ENCODE measurements at places on chromosomes 4 and X.

- DNase-seq: no peak
These were observed 38.7 kb upstream of the LPAR4 start for GRCh38 chrX:78708816-78709215.

DNA sequence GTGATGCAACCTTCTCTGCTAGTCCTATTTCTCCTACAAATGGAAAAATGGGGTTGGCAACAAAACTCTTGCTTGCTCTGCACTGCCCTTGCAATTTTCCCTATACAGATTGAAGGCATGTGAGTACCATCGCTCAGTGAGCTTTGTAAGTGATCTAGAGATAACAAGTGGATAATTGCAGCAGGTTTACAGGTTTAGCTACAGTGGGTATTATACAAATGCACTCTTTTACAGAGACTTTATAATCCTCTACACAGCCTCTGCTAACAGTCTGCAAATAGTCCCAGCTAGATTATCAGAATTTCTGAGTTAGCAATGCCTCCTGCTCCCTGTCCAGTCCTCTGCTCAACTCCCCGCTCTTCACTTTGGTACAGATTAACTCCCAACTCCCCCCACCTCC is 11.1 kb downstream of the LEF1 start:
- DNase-seq: no peak

GRCh38 chr4:155675709-155676429 is 9.2 kb downstream of the GUCY1A1 start:
- DNase-seq: no peak

- peak; percentile 3 for DNase-seq
These were observed 824.0 kb downstream of the STIM2 start for GRCh38 chr4:27684610-27685011.

- no peak for DNase-seq
These were observed 37.4 kb upstream of the STS start for GRCh38 chrX:7109838-7110793.

- no peak for DNase-seq
These were observed 202.9 kb upstream of the NPY2R start for GRCh38 chr4:155005395-155006090.

- DNase-seq: no peak
These were observed 37.9 kb upstream of the NKAP start for GRCh38 chrX:119981286-119982070.

GRCh38 chr4:123833171-123833643 is 436.6 kb downstream of the SPRY1 start:
- DNase-seq: no peak

DNA sequence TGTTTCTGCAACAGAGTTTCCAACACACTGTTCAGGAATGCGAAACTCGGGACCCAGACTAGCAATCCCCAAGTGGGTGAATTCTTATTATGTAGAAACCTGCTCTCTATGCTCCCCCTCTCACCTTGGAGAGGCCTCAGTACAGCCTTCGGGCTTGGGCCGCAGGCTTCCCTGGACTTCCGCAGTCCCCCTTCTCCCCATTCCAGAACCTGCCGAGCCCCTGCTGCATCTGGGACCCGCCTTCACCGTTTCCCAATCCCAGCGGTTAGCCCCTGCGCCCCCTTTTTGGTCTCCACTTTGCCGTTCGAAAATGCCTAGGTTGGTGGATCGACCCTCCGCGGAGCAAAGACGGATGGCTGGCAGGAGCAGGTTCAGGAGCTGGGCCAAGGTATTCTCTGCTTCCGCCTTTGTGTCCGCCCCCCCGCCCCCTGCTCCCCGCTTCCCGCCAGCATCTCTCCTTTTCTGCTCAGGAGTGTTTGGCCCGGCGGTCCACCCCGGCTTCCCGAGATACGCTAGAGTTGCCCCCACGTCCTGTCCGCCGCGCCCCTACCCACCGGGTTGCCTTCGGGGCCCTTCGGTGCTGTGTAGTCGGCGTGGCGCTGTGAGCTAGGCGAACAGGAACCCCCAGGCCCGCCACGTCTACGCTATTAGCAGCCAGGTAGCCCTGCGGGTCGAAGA is 11.5 kb downstream of the HAND2 start:
- DNase-seq: no peak

DNA sequence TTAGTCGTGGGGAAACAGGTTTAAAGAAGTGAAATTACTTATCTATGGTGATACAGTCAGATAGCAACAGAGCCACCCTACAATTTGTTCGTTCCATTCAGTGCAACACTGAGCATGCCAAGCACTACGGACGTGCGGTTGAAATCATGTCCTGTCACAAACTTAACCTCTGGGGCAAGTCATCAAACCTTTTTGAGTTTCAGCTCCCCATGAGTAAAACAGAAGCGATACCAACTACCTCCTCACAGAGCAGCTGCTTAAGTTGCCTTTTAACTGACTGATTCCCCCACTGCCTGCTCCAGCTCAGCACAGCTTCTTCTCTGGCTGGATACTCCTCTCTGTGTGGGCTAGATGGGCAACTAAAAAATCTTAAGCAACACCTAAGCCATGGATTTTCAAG is 36.0 kb downstream of the LHFPL1 start:
- DNase-seq: no peak

GRCh38 chr4:185036019-185036418 is 17.7 kb downstream of the HELT start:
- DNase-seq: no peak

- DNase-seq: no peak
These were observed 7.2 kb downstream of the CRMP1 start for GRCh38 chr4:5885733-5886132.

- no peak for DNase-seq
These were observed 597.2 kb upstream of the GRIA3 start for GRCh38 chrX:122586831-122587230.

- peak; percentile 82 for DNase-seq
These were observed 1537.0 kb downstream of the C4orf33 start for GRCh38 chr4:130632731-130633604.

DNA sequence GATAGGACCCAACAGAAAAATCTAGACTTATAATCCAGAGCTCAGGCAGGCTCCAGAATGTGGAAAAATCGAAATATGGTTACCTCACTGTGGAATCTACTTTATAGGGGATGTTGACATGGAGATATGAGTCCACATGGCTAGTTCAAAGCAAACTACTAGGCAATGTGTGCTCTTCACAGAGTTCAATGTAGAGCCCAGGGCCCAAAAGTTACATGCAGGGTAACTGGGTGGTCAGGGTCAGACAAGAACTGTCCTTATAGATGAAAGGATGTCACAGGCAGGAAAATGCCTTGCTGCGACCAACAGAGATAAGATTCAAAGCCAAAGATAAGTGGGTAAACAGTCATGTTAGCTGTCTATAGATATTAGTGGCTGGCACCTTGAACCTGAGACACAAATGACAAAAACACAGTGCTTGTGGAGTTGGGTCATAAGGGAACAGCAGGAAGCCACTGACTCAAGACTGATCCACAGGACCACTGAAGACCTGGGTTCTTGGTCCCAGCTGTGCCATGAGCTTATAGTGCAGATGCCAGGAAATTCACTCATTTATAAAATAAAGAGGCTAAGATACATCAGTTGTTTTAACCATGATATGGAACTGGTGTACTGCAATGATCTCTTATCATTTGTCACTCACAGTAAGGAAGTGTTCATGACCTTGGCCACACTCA is 101.7 kb upstream of the MBNL3 start:
- DNase-seq: no peak

DNA sequence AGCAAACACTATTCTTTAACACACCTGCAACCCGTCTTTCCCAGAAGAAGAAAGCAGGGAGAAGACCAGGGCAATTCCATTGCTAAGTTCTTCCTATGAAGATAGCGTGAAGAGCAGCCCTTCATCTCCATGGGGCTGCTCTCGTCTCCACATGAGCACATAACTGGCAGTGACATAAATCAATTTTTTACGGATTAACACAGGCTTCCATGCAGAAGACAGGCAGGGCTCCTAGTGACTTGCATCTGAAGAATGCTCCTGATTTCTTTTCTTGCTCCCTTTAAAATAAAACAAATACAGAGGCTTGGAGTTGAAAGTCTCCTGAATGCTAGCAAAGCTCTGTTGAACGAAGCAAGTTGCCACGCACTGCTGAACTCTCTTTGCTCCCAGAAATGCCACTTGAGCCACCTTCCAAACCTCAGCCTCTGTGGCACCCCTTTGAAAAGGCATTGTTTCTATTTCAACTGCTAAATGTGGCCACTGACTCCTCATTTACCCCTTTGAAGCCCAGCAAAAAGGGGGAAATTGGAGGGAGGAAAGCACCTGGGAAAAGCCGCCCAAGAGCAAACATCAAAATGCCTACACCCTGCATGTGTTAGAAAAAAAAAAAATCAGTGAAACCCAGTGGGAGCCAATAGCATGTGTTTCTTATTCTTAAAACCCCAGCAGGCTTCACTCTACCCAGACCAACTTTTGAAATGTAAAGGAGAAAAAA is 383.7 kb downstream of the IDS start:
- DNase-seq: no peak

GRCh38 chr4:140243278-140243753 is 89.3 kb upstream of the MAML3 start:
- DNase-seq: no peak

- no peak for DNase-seq
These were observed 28.5 kb downstream of the SRPX start for GRCh38 chrX:38192007-38192810.

GRCh38 chr4:54091637-54092404 is 8.1 kb upstream of the GSX2 start:
- DNase-seq: no peak

GRCh38 chrX:45622538-45622937 is 421.9 kb upstream of the DIPK2B start:
- DNase-seq: no peak

- DNase-seq: no peak
These were observed 340.0 kb upstream of the RASGEF1B start for GRCh38 chr4:81811562-81812293.

DNA sequence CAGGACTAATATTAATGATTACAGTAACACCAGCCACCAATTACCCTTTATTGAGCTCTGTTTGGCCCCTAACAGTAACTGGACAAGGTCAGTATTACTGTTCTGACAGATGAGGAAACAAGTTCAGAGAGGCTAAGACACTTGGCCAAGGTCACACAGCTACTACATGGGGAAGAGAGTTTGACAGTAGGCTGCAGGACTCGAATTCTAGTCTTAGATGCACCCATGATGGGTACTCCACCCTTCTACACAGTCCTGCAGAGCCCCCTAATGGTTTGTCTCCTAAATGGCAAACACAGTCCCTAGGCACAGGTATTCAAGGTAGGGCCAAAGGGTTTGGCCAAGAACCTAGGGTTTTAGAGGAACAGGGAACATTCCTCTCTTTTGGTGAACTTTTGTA is 93.9 kb downstream of the NSUN7 start:
- no peak for DNase-seq

GRCh38 chr4:53514509-53514908 is 76.8 kb downstream of the LNX1 start:
- DNase-seq: no peak

- DNase-seq: no peak
These were observed at the start of gene CXCL3 for GRCh38 chr4:74038425-74039314. Gene CXCL3 (minus strand): TSS chr4:74038689. CDS start chr4:74038611, 78 bp downstream.

DNA sequence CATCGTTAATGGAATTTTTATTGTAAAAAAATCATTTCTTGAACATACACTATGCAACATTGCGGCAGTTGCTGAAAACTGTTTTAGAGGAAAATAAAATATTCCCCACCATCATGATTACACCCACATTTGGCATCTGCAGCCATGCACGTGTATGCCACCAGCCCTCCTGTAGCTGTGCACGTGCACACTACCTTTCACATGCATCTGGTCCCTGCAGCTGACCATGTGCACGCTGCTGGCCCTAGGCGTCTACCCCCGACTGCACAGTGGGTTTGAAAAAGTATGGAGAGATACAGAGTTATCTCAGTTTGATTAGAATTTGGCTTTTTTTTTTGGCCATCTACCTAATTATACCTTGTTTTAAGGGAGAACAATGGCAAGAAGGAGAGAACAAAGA is 569.8 kb upstream of the IGFBP7 start:
- DNase-seq: no peak

DNA sequence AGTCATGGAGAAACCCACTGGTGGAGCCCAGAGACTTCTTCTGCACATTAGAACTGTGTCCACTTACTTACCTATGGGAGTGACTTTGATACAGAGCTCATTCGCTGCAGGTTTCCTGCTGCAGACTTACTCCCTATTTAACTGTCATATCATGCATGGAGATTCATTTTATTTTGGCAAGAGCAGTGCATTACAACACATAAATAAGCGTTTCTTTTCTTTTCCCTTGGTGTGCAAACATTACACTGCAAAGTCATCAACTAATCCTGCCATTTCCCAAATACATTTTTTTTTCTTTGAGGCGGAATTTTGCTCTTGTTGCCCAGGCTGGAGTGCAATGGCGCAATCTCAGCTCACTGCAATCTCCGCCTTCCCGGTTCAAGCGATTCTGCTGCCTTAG is 230.9 kb upstream of the SFRP2 start:
- DNase-seq: no peak

DNA sequence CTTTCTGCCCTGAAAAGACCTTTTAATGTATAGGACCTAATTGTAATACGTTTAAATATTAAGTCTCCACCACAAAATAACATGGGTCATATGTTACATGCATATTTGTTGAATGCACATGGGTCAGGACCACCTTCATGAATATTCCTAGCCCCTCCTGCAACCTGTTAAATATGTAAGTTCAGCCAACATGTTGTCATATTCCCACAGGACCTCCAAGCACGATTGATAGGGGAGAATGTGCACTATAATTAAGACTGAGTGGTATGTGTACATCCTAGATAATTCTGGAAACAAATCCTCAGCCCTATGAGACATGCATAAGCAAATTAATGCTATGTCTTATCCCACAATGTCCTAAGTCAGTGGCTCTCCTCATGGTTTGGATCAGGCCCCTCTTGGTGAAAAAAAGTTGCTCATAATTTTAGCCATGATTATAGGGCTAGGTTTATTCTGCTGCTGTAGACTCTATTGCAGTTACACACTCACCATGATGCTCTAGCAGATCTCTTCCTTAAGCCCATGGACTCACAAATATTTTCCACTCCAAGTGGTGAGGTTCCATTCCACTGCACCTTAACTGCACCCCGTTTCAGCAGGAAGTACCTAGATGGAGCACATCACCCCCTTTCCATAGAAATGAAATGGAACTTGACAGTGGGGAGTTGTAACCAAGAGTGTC is 10.2 kb downstream of the TIGD2 start:
- DNase-seq: no peak

DNA sequence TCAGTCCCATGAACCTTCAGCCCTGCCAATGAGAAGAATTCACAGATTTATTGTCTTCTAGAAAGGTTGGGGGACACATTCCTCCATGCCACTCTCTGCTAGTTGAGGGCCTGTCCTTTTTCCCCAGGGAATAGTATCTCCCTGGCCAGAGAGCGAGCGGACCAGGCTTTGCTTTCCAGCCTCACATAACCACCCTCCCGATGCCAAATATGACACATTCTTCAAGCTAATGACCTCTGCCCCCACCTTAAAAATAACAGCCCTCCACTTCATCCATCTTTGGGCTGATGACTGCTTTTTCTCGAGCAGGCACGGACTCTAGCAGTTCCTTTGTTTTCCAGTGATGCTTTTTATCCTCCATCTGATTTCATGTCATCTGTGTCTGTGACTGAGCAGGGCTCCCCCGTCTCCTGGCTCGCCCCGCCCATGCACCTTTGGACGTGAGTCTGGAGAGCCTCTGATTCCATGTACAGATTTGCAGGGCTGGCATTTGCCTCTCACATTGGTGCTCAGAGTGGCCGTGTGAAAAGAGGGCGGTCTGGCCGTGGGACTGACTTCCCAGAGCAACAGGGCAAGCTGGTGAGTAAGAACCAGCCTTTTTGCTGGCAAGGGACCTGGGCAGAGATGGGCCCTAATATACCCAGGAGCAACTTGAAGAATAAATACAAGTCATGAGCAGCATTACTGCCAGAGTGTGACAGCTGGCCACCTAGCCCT is 279.8 kb downstream of the BCOR start:
- DNase-seq: no peak

- no peak for DNase-seq
These were observed 23.0 kb upstream of the PDS5A start for GRCh38 chr4:40000711-40001110.
